ENCODE measurements at places on chromosomes 7 and 10.

DNA sequence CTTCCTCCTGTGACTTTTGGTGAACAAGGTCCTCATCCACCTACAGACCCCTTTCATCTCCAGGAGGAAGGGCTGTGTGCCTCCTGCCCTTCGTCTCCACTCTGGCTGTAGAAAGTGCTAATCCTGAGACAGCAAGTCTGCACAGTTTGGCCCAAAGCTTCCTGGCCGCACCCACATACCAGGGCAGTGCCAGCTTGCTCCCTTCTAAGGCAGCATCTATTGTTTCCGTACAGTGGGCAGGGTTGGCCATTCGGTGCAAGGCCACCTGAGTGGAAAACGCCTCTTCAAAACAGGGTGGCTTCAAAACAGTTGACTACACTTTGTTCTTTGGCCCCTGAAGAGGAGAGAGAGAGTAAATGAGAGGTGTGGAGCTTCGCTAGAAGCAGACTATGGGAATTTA lies 134.1 kb upstream of the KLF14 start:
- no peak for DNase-seq

DNA sequence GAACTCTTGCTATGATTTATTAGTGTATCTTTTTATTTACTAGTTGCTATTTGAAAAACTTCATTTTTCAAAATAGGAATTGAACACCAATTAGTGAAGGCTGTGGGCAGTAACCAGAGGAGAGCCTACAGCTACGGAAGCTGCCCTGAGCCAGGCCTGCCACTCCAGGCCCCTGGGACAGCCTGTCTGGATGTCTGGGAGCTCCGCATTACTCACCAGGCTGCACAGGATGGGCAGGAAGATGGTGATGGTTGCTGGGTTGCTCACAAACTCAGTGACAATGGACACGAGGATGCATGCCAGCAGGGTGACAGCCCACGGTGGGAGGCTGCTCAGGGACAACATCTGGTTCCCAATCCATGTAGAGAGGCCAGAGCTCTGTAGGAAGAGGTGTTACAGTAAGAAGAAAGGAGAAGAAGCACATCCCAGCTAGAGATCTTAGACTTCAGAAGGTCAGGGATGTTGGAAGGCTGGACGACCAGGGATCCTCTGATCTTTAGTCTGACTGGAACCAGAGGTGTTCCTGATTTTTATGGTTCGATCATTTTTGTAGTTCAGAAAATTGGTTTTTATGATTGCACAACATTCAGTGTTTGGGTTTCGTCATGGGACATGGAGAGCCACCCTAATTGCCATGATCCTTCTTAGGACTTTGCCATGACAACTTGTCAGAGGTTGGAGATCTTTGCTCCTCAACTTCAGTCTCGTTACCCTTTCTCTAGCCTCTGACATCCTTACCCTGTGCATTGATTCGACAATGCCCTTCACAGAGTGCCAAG lies 23.2 kb downstream of the STMP1 start:
- no peak for DNase-seq

DNA sequence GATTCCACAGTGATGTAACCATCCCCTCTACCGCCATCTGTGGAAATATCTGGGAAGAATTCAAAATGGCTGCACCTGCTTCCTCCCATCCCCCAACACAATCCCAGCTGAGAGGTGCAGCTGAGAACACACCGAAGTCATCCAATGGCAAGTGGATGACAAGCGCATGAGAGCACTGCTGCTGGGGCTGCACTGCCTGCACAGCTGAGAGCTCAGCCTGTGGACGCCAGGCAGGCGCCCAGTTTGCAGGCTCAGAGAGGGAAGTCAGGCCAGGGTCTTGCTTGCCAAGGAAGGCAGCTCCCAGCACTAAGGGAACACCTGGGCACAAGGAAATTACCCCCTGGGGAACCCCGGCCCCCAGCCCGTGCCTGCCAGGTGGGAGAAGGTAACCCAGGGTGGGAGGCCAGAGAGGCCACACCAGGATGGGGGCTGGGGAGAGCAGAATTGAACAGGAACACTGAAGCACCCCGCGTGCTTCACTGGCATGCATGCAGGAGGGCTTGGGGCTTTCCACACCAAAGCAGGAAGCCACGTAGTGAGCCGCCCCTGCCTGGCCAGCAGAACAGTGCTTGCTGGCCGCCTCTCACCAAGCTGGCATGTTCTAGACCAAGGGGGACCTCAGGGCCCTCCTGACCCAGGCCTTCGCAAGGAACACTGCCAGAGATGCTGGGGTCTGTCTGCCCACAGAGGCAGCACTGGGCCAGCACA lies 46.2 kb downstream of the FAM53B start:
- DNase-seq, result peak; percentile 45

DNA sequence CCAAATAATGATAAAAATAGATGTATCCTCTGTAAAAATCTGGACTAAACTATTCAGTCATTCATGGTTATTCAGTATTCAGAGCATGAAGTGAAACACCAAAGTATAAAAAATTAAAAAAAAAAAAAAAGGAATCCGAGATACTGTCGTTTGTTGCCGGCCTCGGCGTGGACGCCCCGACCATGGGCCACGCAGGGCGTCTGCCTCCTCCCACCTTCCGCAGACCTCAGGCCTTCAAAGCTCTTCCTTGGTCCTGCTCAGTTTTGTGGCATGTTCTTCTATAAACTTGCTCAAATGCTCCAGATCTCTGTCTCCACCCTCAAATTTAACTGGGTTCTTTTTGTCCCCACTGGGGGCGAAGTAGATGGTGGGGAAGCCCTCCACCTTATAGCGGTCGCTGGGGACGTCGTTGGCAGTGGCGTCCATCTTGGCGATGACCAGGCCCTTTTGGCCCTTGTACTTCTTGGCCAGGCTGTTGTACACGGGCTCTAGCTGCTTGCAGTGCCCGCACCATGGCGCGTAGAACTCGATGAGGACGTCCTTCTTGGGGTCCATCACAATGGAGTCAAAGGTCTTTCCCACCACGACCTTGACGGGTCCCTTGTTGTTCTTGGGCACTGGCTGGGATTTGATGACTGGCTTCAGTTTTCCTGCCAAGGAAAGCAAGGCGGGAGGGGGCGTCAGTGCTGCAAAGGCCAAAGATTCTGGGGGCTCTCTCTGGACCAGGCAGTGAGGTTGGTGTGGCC lies 24.6 kb downstream of the PDIA4 start:
- no peak for DNase-seq

GRCh38 chr10:75461672-75462649 lies 30.5 kb downstream of the LRMDA start:
- DNase-seq, result no peak

GRCh38 chr10:73506491-73506890 lies 10.7 kb upstream of the PPP3CB start:
- DNase-seq, result no peak

- no peak for DNase-seq
Measured at GRCh38 chr10:100022403-100022802, 12.7 kb upstream of the DNMBP start.

GRCh38 chr10:33773253-33773573 lies 438.7 kb upstream of the NRP1 start:
- no peak for DNase-seq

DNA sequence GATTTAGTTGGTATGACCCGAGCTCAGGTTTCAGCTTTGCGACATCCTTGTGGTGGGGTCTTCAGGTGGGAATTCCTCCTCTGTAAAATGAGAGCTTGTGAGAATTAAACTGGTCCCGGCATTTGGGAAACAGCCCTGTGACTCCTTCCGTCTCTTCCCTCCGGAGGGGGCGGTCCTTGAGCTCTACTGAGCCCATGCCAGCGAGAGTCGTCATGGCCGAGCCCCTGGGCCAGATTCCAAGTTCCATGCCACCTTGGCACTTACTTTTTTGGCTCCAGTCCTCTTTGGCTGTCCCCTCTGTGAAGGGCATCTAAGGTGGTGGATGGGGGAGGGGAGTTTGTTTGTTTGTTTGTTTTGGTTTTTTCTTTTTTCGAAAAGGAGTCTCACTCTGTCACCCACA lies 47.6 kb downstream of the GTF2IRD1 start:
- DNase-seq, result no peak

DNA sequence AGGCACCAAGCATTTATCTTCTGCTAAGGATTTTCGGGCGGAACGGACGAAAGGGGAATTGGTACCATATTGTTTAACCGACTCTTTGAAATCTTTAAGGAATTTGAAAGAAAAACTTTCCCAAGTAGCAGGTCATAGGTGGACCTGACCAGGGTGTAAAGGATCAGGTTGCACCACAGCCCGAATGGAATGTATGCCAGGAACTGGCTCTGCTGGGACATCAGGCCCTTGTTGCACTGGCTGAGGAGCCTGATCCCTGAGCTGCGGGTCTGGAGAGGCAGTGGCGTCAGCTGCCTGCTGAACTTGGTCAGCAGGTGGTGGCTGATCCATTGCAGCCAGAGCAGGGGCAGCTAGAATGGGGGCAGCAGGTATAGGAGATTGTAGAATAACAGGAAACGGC lies 41.4 kb upstream of the AKR1C2 start:
- no peak for DNase-seq

DNA sequence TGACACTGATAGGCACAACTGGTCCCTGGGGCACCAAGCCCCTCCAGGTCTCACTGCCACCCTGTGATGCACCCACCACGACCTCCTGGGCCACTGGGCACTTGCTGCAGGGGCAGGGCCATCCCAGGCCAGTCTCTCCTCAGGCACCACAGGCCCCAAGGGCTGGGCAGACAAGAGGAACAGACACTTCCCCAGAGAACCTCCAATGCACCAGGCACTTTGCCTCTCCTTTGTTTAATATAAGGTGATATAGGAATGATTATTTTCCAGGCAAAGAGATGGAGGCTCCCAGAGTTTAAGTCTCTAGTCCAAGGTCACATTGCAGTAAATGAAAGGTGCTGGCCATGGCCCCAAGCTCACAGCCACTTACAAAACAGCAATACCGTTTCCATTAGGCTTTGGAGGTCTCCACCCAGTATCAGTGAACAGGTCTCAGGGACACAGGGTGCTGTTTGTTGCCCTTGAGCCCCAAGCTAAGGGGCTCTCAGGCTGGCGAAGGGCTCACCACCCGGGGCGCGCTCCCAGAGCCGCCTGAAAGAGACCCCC lies 4.5 kb downstream of the DEPP1 start:
- no peak for DNase-seq

GRCh38 chr10:90799172-90799571 lies 58.7 kb downstream of the HTR7 start:
- no peak for DNase-seq

- DNase-seq, result no peak
Measured at GRCh38 chr7:102916881-102917280, 4.1 kb downstream of the LRRC17 start.

DNA sequence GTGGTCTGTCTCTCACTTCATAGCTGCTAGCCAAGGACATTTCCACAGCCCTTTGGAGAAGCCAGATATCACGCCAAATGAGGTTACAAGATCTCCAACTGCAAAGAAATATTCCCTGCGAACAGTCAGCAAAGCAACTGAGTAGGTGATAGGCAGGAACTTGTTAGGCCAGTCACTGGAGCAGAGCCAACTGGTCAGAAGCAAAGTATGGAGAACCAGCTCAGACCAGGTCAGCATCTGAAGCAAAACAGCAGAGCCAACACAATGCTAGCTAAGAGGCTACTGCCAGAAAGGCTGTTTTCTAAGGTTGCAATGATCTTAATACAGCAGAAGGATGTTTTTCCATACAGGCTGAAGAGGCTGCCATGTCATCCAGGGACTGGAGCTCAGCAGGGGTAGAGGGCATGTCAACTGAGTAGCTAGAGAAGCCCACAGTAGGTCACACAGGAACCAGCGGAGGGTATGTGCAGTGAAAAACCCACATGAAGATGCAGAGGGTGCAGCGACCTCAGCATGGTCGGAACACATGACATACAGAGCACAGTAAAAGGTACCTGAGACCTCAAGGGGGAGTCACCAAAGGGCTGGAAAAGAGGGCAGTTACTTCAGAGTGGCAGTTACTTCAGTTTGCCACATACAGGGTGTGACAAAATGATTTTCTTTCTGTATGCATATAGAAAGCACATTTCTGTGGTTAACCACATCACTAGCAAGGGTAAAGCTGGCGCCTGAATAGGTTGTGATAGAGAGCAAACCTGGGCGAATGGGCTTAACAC lies 8.9 kb downstream of the SEC31B start:
- DNase-seq, result no peak

DNA sequence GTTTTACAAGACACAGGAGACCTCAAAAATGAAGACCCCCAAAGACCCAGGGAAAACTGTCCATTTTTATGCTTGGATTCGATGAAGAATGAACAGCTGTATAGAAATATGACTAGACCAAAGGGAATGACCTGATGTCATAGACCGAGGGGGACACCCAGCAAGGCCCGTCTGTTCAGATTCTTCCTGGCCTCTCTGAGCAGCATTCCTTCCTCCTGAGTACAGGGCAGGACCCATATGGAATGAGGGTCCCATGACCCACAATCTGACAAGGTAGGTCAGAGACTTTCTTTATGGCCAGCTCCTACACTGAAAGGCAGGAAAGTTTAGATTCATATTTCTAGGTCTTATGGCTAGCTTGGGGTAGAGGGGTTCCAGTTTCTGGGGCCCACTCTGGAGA lies 356.0 kb downstream of the GATA3 start:
- DNase-seq, result no peak

Data from T-helper 17 cell (primary cell).